ENCODE measurements at places on chromosomes 3 and 15.

GRCh38 chr15:68277131-68277602 is 378 bp upstream of the FEM1B start:
- no peaks in the 10 kb centered on the region for H3K36me3 ChIP-seq
- peak overlapping the region; percentile 100 for H3K27ac ChIP-seq
- H3K27me3 ChIP-seq: no peaks in the 10 kb centered on the region

DNA sequence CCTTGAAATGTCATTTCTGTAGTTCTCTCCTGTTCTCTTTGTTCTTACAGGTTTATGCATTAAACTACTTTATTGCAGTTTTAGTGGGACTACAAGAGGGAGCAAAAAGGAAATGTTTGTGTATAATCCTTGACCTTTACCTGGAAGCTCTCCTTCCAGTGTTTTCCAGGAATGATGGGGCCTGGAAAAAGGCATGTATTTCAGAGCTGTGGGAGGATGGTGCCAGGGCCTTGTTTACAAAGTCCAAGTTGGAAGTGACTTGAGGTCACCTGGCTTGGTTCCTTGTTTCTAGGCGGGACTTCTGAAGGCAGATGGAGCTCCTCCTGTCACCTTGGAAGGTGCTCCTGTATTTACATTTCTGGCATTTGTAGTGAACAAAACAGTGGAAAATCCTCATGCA is 15.1 kb downstream of the ACVR2B start:
- H3K4me3 ChIP-seq: no peak overlapping the region
- no peaks in the 10 kb centered on the region for H3K4me1 ChIP-seq
- H3K36me3 ChIP-seq: no peaks in the 10 kb centered on the region
- no peaks in the 10 kb centered on the region for H3K27me3 ChIP-seq
- H3K27ac ChIP-seq: no peak overlapping the region

GRCh38 chr15:80744826-80745225 is 34.3 kb upstream of the CEMIP start:
- no peaks in the 10 kb centered on the region for H3K27me3 ChIP-seq
- H3K36me3 ChIP-seq: no peaks in the 10 kb centered on the region
- H3K27ac ChIP-seq: no peak overlapping the region
- peaks cover 26% of the 10 kb centered on the region for H3K4me1 ChIP-seq
- no peak overlapping the region for H3K4me3 ChIP-seq
- no peak for DNase-seq

DNA sequence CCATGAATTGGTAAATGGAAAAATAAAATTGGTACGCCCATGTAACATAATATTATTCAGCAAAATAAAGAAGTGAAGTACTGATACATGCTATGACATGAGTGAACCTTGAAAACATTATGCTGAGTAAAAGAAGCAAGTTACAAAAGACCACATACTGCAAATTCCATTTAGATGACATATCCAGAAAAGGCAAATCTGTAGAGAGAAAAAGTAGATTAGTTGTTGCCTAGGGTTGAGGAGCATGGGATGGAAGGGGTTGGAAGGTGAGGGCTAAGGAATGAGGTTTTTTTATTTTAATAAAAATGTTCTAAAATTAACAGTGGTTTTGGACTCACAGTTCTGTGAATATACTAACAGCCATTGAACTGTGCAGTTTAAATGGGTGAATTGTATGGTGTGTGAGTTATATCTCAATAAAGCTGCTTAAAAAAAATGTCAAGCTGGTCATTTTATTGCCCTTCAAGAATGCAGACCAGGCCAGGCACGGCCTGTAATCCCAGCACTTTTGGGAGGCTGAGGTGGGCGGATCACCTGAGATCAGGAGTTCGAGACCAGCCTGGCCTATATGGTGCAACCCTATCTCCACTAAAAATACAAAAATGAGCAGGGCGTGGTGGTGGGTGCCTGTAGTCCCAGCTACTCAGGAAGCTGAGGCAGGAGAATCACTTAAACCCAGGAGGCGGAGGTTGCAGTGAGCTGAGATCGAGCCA is 8.1 kb upstream of the DLG1 start:
- no peaks in the 10 kb centered on the region for H3K27me3 ChIP-seq
- no peak overlapping the region for H3K27ac ChIP-seq
- H3K36me3 ChIP-seq: no peaks in the 10 kb centered on the region
- DNase-seq: no peak
- no peak overlapping the region for H3K4me3 ChIP-seq
- H3K4me1 ChIP-seq: peaks cover 24% of the 10 kb centered on the region

DNA sequence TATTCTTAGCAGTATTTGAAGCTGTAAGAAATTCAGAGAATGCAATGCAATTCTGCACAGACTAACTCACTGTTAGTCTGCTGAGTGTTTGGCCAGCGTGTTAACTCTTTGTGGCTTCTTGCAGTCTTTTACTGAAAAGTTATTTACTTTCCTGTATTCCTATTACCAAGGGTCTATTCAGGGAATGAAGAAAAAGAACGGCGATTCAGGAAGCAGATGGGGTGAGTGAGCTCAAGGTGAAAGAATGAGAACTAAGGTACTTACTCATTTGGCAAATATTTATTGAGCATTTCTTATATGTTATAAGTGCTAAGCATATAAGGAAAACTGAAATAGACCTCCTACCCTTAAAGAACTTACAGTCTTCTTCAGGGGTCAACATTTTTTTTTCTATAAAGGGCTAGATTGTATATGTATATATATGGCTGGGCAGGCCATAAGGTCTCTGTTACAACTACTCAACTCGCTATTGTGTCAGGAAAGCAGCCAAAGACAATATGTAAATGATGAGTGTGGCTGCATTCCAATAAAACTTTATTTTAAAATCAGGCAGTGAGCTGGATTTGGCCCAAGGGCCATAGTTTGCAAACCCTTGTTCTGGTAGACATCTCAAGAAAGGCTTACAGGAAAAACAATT is 271.9 kb upstream of the GADL1 start:
- peak overlapping the region; percentile 11 for H3K27ac ChIP-seq
- DNase-seq: peak; percentile 14
- no peak overlapping the region for H3K4me3 ChIP-seq

DNA sequence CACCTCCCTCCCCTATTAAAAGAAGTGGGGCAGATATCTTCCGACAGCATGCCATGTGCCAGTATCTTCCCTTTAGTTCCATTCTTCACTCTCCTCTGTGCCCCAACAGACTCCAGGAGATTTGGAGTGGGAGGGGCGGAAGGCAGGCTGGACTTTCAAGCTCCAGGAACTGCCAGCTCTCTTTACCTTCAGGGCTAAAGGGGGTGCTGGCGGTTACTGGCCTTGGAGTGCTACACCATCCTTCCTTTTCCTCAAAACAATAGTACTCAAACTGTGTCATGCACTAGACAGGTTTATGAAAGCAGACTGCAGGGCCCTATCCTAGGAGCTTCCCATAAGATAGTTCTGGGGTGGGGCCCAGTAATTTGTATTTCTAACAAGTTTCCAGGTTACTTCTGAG is 6.0 kb downstream of the LINS1 start:
- no peak overlapping the region for H3K27ac ChIP-seq
- H3K4me3 ChIP-seq: no peak overlapping the region
- H3K36me3 ChIP-seq: no peaks in the 10 kb centered on the region
- no peak for DNase-seq
- H3K4me1 ChIP-seq: peaks cover 5% of the 10 kb centered on the region

DNA sequence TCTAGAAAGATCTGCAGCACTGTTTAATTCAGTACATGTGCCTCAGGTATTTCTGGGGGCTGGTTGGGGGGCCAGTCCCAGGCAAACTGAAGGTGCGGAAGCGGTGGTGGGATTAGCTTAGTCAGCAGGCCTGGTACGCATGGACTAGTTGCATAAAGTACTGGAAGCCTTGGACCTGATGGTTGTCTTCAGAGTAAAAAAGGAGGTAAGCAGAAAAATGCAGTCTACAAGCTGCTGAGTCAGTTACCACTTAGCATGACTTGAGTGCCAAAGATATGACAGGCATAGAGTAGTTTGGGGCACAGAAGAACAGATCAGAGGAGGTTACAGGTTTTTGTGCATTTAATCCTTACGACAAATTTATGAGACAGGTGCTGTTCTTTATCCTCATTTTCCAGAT is 19.9 kb upstream of the GOLGA8J start:
- no peak for DNase-seq
- H3K4me1 ChIP-seq: no peaks in the 10 kb centered on the region
- H3K27ac ChIP-seq: no peak overlapping the region
- no peaks in the 10 kb centered on the region for H3K36me3 ChIP-seq
- no peak overlapping the region for H3K4me3 ChIP-seq
- no peaks in the 10 kb centered on the region for H3K27me3 ChIP-seq

GRCh38 chr3:107496855-107497254 is 25.9 kb upstream of the BBX start:
- H3K27ac ChIP-seq: no peak overlapping the region
- H3K4me1 ChIP-seq: no peaks in the 10 kb centered on the region
- no peak overlapping the region for H3K4me3 ChIP-seq
- DNase-seq: no peak
- no peaks in the 10 kb centered on the region for H3K27me3 ChIP-seq
- no peaks in the 10 kb centered on the region for H3K36me3 ChIP-seq

DNA sequence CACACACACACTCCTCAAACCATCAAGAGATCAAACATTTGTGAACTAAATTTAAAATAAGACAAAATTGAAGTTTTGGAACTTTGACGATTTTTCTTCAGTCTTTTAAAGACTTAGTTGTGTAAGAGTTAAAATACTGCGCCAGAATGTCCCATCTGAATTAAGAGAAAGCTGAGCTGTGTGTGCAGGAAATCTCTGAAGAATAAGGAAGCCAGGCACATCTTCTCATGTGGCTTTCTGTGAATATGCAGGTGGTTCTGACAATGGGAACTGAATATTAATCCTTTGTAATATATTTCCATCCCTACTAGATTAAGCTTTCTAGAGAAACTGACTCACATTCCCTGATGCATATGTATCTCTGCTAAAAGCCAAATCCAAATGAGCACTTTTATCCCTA is 60.1 kb upstream of the ICE2 start:
- no peaks in the 10 kb centered on the region for H3K27me3 ChIP-seq
- no peak overlapping the region for H3K27ac ChIP-seq
- H3K36me3 ChIP-seq: no peaks in the 10 kb centered on the region
- H3K4me1 ChIP-seq: peaks cover 35% of the 10 kb centered on the region
- no peak overlapping the region for H3K4me3 ChIP-seq

- H3K4me1 ChIP-seq: no peaks in the 10 kb centered on the region
- H3K27me3 ChIP-seq: no peaks in the 10 kb centered on the region
- no peak overlapping the region for H3K4me3 ChIP-seq
- no peak overlapping the region for H3K27ac ChIP-seq
- no peak for DNase-seq
- no peaks in the 10 kb centered on the region for H3K36me3 ChIP-seq
Measured at GRCh38 chr3:171133337-171133736, 106.8 kb upstream of the SLC2A2 start.
